ENCODE measurements at places on chromosomes 13 and 19.

DNA sequence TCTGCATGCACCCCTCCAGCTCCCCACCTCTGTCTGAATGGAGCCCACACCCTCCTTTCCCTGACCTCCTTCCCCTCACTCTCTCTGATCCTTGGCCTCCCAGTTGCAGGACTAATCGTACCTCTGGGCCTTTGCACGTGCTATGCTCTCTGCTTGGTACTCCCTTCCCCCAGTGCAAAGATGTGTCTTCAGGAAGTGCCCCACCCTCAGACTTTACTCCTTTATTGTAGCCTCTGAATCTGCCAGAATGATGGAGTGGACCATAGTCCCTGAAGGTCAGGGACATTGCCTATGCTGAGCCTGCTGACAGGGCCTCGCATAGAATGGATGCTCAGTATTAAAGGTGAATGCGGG lies 1.3 kb upstream of the JUND start:
- DNase-seq = no peak
- H3K4me3 ChIP-seq = peak overlapping the region; percentile 63
- no peaks in the 10 kb centered on the region for H3K36me3 ChIP-seq

- H3K27ac ChIP-seq = no peak overlapping the region
- H3K4me3 ChIP-seq = no peak overlapping the region
- no peaks in the 10 kb centered on the region for H3K4me1 ChIP-seq
Observed at GRCh38 chr19:33473653-33474305, 47.8 kb downstream of the PEPD start.

- no peak overlapping the region for H3K4me3 ChIP-seq
- no peaks in the 10 kb centered on the region for H3K36me3 ChIP-seq
- no peaks in the 10 kb centered on the region for H3K4me1 ChIP-seq
- no peak for DNase-seq
Observed at GRCh38 chr13:48644141-48644540, 9.6 kb upstream of the CYSLTR2 start.

GRCh38 chr13:20691616-20692015 lies 11.9 kb upstream of the IL17D start:
- no peaks in the 10 kb centered on the region for H3K4me1 ChIP-seq
- no peak for DNase-seq
- H3K27ac ChIP-seq = no peak overlapping the region
- no peaks in the 10 kb centered on the region for H3K36me3 ChIP-seq

- no peaks in the 10 kb centered on the region for H3K36me3 ChIP-seq
- H3K27me3 ChIP-seq = no peaks in the 10 kb centered on the region
- no peak overlapping the region for H3K27ac ChIP-seq
- no peak for DNase-seq
- H3K4me3 ChIP-seq = no peak overlapping the region
Observed at GRCh38 chr13:22644941-22645340, 535.8 kb upstream of the SGCG start.

GRCh38 chr19:51503286-51503817 lies 1.8 kb upstream of the SIGLEC12 start:
- peaks cover 7% of the 10 kb centered on the region for H3K4me1 ChIP-seq
- no peaks in the 10 kb centered on the region for H3K27me3 ChIP-seq
- no peak overlapping the region for H3K4me3 ChIP-seq
- no peak for DNase-seq
- no peaks in the 10 kb centered on the region for H3K36me3 ChIP-seq
- no peak overlapping the region for H3K27ac ChIP-seq

- no peak within 1 kb of the TSS for H3K27ac ChIP-seq
- H3K4me1 ChIP-seq = peaks cover 28% of the 10 kb centered on the region
- no peaks in the 10 kb centered on the region for H3K27me3 ChIP-seq
- no peak within 1 kb of the TSS for H3K4me3 ChIP-seq
Observed at GRCh38 chr19:39704181-39705044, at the start of gene LGALS14. Gene LGALS14 (plus strand): TSS chr19:39704481. CDS start chr19:39704529, 48 bp downstream.

- H3K4me1 ChIP-seq = no peaks in the 10 kb centered on the region
- no peaks in the 10 kb centered on the region for H3K27me3 ChIP-seq
- H3K4me3 ChIP-seq = no peak overlapping the region
- no peaks in the 10 kb centered on the region for H3K36me3 ChIP-seq
- no peak overlapping the region for H3K27ac ChIP-seq
Observed at GRCh38 chr13:96650301-96650886, 343.9 kb downstream of the OXGR1 start.

DNA sequence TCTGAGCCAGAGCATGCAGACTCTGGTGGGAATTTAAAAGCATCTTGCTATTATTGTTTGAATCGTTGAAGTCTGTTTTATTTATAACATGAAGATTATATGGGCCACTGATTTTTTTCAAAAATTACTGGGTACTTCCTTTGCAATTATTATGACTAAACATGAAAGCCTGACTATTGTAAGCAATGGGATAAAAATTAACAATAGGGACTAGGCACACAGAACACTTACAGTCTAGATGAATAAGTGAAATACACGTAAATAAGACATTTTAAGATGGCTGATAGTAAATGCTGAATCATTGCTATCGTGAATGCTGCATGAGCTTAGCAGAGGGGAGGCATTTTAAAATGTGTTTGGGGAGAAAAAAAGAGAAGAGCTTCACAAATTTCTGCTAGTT lies 81.0 kb upstream of the MAB21L1 start:
- no peak for DNase-seq
- no peaks in the 10 kb centered on the region for H3K4me1 ChIP-seq
- no peaks in the 10 kb centered on the region for H3K36me3 ChIP-seq
- H3K27me3 ChIP-seq = no peaks in the 10 kb centered on the region
- H3K27ac ChIP-seq = no peak overlapping the region

GRCh38 chr13:51194942-51195341 lies 27.3 kb upstream of the FAM124A start:
- no peak overlapping the region for H3K4me3 ChIP-seq
- no peak for DNase-seq
- no peaks in the 10 kb centered on the region for H3K36me3 ChIP-seq
- no peaks in the 10 kb centered on the region for H3K4me1 ChIP-seq
- H3K27me3 ChIP-seq = no peaks in the 10 kb centered on the region

DNA sequence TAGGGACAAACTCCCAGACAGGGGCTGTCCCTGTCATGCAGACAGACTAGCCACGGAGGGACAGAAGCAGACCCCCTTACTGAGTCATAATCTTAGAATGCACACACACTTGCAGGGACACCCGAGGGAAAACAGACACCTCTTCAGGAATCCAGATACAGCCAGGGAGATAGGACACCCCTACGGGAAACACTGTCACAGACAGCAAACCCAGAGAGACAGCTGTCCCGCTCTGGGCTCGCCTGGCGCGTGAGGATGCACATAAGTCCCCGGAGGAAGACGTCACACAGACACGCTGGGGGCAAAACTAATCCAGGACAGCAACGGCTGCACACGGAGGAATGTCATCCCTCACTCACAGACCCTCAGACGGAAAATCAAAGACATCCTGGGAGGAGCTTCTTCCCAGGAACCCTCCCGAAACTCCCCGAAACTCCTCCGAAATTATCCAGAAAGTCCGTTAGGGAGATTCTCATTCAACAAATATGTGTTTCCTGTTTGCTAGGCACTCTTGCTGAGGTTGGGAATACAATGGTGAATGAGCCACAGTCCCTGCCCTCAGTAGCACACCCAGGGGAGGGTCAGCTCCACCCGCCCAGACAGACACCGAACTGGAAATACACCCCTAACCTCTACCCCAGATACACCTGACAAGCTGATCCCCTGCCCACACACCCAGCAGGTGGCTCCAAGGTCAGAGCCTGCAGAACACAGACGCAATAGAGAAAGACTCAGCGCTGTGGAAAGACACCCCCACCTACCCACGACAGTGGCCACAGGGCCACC lies 15.2 kb upstream of the TOMM40 start:
- H3K27ac ChIP-seq = no peak overlapping the region
- no peak overlapping the region for H3K4me3 ChIP-seq
- H3K36me3 ChIP-seq = no peaks in the 10 kb centered on the region
- DNase-seq = no peak
- no peaks in the 10 kb centered on the region for H3K27me3 ChIP-seq

DNA sequence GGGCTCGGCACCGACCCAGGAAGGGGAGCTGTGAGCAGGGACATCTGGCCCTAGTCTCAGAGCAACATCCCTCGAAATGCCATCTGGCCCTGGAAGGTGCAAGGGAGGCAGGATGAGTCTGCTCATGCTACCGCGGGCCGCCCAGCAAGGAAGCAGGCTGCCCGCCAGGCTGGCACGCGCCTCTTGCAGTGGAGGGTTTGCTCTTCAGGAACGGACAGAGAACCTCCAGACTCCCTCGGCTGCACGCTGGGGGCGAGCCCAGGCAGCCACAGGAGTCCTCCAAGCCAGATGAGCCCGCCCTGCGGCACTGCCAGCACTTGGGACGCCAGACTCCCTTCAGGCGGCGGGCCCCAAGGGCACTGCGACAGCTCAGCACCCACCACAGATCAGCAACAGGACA lies 10.1 kb upstream of the ATP8B3 start:
- DNase-seq = no peak
- H3K36me3 ChIP-seq = peaks cover 5% of the 10 kb centered on the region
- no peak overlapping the region for H3K27ac ChIP-seq

DNA sequence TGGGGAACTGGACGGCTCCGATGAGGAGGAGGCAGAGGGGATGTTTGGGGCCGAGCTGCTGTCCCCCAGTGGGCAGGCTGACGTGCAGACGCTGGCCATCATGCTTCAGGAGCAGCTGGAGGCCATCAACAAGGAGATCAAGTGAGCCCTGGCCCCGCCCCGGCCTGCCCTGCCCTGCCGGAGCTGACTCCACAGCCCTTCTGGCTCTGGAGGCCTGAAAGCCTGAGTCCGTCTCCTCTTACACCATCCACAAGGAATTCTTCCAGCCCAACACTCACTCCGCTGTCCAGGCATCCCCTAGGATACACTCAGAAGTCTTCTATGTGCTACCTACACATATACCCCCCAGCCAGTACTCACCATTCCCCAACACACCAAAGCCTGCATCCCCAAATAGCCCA lies 17.4 kb downstream of the PPFIA3 start:
- no peaks in the 10 kb centered on the region for H3K27me3 ChIP-seq
- H3K4me3 ChIP-seq = no peak overlapping the region
- H3K27ac ChIP-seq = no peak overlapping the region
- no peak for DNase-seq

- H3K4me3 ChIP-seq = no peak overlapping the region
- no peaks in the 10 kb centered on the region for H3K36me3 ChIP-seq
- peaks cover 16% of the 10 kb centered on the region for H3K4me1 ChIP-seq
- no peak for DNase-seq
- no peaks in the 10 kb centered on the region for H3K27me3 ChIP-seq
Observed at GRCh38 chr13:113840541-113841352, 23.1 kb downstream of the GAS6 start.

DNA sequence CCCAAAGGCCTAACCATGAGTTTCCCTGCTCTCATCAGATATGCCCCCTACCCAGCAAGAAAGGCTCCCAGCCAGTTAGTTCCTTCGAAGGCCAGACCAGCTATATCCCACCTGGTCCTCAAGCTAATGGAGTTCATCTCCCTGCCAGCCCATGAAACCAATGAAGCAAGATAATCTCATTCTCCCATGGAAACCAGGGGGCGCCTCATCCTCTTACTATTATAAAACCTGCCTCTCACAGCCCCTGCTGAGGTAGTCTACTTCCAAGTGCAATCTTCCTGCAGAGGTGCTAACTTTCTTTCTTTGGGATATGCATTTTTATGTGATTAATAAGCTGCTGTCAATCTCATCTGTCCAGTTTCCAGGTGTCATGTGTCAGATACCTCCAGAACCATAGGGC lies 34.0 kb upstream of the ZNF573 start:
- no peak overlapping the region for H3K4me3 ChIP-seq
- no peaks in the 10 kb centered on the region for H3K27me3 ChIP-seq
- DNase-seq = no peak

DNA sequence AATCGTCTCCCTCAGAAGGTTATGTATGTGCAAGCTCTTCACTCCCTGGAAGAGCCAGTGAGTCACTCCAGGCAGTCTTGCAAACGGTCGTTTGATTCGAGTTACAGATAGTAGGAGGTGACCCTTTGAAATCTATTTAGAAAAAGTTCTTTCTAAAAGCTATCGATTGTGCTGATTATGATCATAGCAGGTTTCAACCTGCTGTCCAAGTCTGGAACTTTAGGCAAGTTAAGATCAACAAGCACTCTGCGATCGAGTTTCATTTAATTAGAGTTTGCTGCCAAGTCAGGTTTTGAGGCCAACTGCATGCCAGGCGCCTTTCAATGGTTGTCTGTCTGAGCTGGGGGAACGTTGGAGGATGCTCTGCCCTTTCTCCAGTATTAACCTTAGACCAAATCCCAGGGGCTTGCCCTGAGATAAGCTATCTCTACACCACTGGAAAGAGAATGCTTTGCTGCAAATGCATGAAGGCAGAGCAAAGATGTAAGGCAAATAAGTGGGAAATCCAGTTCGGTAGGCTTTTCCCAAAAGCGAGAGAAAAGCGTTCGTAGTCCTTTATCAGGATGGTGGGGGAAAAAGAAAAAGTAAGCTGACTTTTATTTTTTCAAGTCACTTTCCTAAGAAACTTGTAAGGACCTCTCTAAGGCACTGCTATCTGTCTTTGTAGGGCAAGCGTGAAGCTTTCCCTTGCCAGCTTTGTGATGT lies 287.5 kb downstream of the ATP8A2 start:
- DNase-seq = no peak
- H3K36me3 ChIP-seq = no peaks in the 10 kb centered on the region
- H3K4me3 ChIP-seq = no peak overlapping the region
- no peak overlapping the region for H3K27ac ChIP-seq

DNA sequence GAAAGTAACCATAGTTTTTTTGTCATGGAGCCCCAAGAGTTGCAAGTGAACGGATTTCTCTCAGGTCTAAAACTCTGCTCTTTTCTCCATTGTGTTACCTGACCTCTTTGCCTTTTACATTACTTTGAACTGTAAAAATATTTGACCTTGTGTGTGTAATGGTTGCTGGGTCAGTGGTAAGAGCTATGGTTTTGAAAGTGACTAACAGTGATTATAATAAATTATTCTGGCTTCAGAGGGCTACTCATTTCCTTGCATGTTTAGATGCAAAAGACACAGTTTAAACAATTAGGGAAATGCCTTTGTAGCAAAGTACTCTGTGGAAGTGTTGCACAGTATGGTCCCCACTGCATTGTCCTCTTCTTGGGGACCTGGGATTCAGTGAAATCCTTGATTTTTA lies 29.3 kb upstream of the PSG8 start:
- DNase-seq = no peak
- H3K4me3 ChIP-seq = no peak overlapping the region
- no peaks in the 10 kb centered on the region for H3K27me3 ChIP-seq
- H3K36me3 ChIP-seq = no peaks in the 10 kb centered on the region
- H3K27ac ChIP-seq = no peak overlapping the region

GRCh38 chr13:95512957-95513356 lies 39.6 kb upstream of the CLDN10 start:
- no peaks in the 10 kb centered on the region for H3K36me3 ChIP-seq
- H3K4me1 ChIP-seq = no peaks in the 10 kb centered on the region
- no peak for DNase-seq
- no peaks in the 10 kb centered on the region for H3K27me3 ChIP-seq
- H3K27ac ChIP-seq = no peak overlapping the region

DNA sequence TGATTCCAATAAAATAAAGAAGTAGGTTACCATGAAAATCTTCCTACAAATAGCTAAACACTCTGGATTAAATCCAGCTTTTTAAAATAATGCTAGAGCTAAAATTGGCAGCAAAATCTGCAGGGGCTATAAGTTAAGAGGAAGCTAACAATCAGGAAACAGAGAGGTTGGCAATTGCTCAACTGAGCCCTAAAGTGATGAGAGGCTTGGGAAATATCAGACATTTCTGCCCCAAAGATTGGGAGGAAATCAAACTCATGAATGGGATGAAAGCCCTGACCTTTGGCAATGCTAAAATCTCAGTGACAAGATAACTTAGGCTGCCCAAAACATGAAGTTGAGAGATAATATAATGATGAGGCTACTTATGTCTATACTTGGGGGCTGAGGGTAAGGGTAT lies 1437.9 kb downstream of the EFNB2 start:
- H3K36me3 ChIP-seq = no peaks in the 10 kb centered on the region
- no peaks in the 10 kb centered on the region for H3K27me3 ChIP-seq
- DNase-seq = no peak
- no peak overlapping the region for H3K27ac ChIP-seq
- no peaks in the 10 kb centered on the region for H3K4me1 ChIP-seq
- H3K4me3 ChIP-seq = no peak overlapping the region
